Thoracic aorta (tissue), 2 donors: ENCODE measurements at places on chromosomes 3 and 15. TPM values are rescaled to one million over a fixed set of nuclear protein-coding genes. Genes with fewer than 3 reads are reported as not detected.

GRCh38 chr3:20108869-20109268 is 68.6 kb downstream of the KAT2B start:
- no peak for DNase-seq

GRCh38 chr15:39330061-39330460 is 250.8 kb upstream of the THBS1 start:
- DNase-seq, result no peak

- DNase-seq, result no peak
Measured at GRCh38 chr3:77475507-77475906, 435.6 kb downstream of the ROBO2 start.

GRCh38 chr3:52439426-52440248 is 5.3 kb downstream of the SEMA3G start:
- no peak for DNase-seq

ABTB1 gene
- 78.7 TPM for total RNA-seq

VGLL4 gene
- total RNA-seq, result 113 TPM
